Colonic mucosa (tissue), 4 donors: ENCODE measurements at places on chromosomes 6 and 20. TPM values are rescaled to one million over a fixed set of nuclear protein-coding genes. Genes with fewer than 3 reads are reported as not detected.
A peak's percentile ranks its signal among the peaks of the same experiment; 100 is the strongest.

Gene PRPH2
- total RNA-seq, result 0.35 TPM

- H3K4me3 ChIP-seq, result no peak overlapping the region
- H3K27ac ChIP-seq, result no peak overlapping the region
- no peaks in the 10 kb centered on the region for H3K27me3 ChIP-seq
- H3K36me3 ChIP-seq, result no peaks in the 10 kb centered on the region
These were observed 373.6 kb downstream of the CDH26 start for GRCh38 chr20:60331688-60332300.

- no peak overlapping the region for H3K4me3 ChIP-seq
- H3K4me1 ChIP-seq, result no peaks in the 10 kb centered on the region
- H3K36me3 ChIP-seq, result no peaks in the 10 kb centered on the region
- no peaks in the 10 kb centered on the region for H3K27me3 ChIP-seq
These were observed 166.5 kb upstream of the ECI2 start for GRCh38 chr6:4301871-4302270.

GRCh38 chr20:13009682-13010406 lies 1.1 kb downstream of the SPTLC3 start:
- peak overlapping the region; percentile 81 for H3K27ac ChIP-seq
- no peaks in the 10 kb centered on the region for H3K27me3 ChIP-seq
- peaks cover 6% of the 10 kb centered on the region for H3K4me1 ChIP-seq
- H3K4me3 ChIP-seq, result peak overlapping the region; percentile 39

DNA sequence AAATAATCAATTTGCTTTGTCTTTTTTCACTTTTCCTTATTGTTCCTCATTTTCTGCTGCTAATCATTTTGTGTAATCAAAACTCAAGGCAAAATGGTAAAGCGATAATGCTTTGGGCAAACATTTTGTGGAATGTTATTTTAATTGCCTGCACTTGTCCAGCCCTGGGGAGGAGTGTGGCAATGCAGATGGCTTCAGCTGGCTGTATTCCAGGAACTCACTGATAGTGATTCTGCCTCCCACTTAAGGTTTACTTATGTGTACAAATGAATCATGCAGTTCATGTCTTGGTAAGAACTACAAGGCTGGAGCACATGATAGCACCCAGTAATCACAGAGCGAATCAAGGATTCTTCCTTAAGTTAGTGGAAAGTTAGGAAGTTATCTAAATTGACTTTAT lies 107.8 kb downstream of the COL19A1 start:
- no peaks in the 10 kb centered on the region for H3K4me1 ChIP-seq
- no peak overlapping the region for H3K27ac ChIP-seq
- no peaks in the 10 kb centered on the region for H3K36me3 ChIP-seq
- DNase-seq, result no peak
- H3K4me3 ChIP-seq, result no peak overlapping the region

Gene AIF1
- 20.7 TPM for total RNA-seq

DNA sequence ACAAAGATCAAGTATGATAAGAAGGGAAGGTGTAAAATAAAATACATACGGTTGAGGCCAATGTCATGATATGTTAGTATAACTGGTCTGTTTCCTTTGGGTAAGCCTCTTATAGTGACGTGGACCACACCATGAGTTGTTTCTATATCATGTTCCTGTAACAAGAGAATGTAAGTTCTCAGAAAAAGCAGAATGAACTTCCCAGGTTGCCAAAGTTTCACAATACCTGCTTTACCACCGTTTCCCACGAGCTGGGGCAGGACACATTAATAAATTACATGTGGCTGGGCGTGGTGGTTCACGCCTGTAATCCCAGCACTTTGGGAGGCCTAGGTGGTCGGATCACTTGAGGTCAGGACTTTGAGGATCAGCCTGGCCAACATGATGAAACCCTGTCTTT lies 42.6 kb upstream of the SLA2 start:
- no peak overlapping the region for H3K27ac ChIP-seq
- DNase-seq, result no peak
- H3K36me3 ChIP-seq, result no peaks in the 10 kb centered on the region
- H3K4me1 ChIP-seq, result no peaks in the 10 kb centered on the region

DNA sequence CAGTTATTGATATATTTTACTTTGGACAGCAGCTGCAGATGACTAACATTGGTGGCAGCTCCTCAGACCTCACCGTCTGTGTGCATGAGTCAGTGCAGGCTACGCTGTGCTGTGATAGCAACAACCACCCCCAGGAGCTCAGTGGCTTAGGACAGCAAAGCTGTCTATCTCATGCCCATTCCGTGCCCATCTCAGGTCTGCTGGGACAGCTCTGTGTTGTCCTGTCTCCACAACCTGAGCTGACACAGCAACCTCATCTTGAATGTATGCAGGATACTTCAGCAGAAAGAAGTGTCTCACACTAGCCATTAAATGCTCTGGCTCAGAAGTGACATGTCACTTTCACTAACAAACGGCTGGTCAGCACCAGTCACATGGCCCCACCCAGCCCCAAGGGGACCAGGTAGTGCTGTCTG lies 47.7 kb downstream of the BANF2 start:
- H3K27ac ChIP-seq, result no peak overlapping the region
- no peaks in the 10 kb centered on the region for H3K4me1 ChIP-seq
- no peak for DNase-seq
- no peak overlapping the region for H3K4me3 ChIP-seq
- no peaks in the 10 kb centered on the region for H3K27me3 ChIP-seq

- H3K27ac ChIP-seq, result no peak overlapping the region
- H3K4me1 ChIP-seq, result no peaks in the 10 kb centered on the region
- DNase-seq, result peak; percentile 30
- H3K27me3 ChIP-seq, result no peaks in the 10 kb centered on the region
These were observed 17.0 kb downstream of the NFATC2 start for GRCh38 chr20:51525241-51526105.

DNA sequence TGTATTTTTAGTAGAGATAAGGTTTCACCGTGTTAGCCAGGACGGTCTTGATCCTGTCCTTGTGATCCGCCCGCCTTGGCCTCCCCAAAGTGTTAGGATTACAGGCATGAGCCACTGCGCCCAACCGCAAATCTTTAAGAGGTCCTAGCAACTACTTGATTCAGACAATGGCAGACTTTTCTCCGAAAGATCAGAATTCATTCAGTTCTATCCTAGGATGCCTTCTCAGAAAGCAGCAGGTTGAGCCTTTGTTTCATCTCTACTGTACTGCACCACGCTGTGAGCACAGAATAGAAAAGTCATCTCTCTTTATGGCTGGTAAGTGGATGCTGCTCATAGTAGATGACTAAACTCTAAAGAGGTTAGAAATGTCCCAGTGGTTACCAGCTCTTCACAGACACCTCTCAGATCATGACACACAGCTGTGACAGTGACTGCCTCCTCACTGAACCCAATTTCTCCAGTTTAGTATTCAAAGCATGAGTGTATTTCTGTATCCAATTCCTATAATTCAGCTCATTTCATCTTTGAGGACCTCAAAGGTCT lies 6.0 kb upstream of the HSF2 start:
- H3K27me3 ChIP-seq, result no peaks in the 10 kb centered on the region
- no peak overlapping the region for H3K4me3 ChIP-seq
- no peaks in the 10 kb centered on the region for H3K4me1 ChIP-seq
- no peak overlapping the region for H3K27ac ChIP-seq
- DNase-seq, result no peak
- H3K36me3 ChIP-seq, result no peaks in the 10 kb centered on the region

Gene TRDN
- total RNA-seq, result not detected

Gene TFAP2B
- not detected for total RNA-seq

Gene SIRPB2
- total RNA-seq, result 3.0 TPM

- DNase-seq, result peak; percentile 84
- no peaks in the 10 kb centered on the region for H3K36me3 ChIP-seq
- H3K27me3 ChIP-seq, result no peaks in the 10 kb centered on the region
- no peak overlapping the region for H3K4me3 ChIP-seq
- peaks cover 8% of the 10 kb centered on the region for H3K4me1 ChIP-seq
These were observed 45.1 kb upstream of the PNRC1 start for GRCh38 chr6:89035252-89036101.
